CD4-positive, alpha-beta T cell (primary cell): ENCODE measurements at places on chromosomes 6 and 20. TPM values are rescaled to one million over a fixed set of nuclear protein-coding genes. Genes with fewer than 3 reads are reported as not detected.

- no peak for DNase-seq
Observed at GRCh38 chr6:110900028-110900598, 25.5 kb downstream of the AMD1 start.

- no peak for DNase-seq
Observed at GRCh38 chr20:38649275-38649891, 47.8 kb downstream of the ARHGAP40 start.

GRCh38 chr6:79544939-79545450 lies 7.8 kb upstream of the LCA5 start:
- no peak for DNase-seq

- DNase-seq, result no peak
Observed at GRCh38 chr6:138272533-138273315, 54.4 kb upstream of the PBOV1 start.

DNA sequence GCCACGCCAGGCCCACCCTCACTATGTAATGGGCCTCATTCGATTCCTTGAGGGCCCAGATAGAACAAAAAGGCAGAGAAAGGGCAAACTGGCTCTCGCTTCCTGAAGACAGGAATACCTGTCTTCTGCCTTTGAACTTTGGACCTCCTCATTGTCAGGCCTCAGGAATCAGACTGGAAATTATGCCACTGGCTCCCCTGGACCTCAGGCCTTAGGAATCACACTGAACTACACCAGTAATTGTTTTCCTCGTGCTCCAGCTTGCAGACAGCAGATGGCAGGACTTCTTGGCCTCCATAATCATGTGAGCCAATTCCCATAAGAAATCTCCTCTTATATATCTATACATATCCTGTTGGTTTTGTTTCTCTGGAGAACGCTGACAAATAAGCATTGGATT lies 258.6 kb upstream of the KCNG1 start:
- DNase-seq, result no peak

DNA sequence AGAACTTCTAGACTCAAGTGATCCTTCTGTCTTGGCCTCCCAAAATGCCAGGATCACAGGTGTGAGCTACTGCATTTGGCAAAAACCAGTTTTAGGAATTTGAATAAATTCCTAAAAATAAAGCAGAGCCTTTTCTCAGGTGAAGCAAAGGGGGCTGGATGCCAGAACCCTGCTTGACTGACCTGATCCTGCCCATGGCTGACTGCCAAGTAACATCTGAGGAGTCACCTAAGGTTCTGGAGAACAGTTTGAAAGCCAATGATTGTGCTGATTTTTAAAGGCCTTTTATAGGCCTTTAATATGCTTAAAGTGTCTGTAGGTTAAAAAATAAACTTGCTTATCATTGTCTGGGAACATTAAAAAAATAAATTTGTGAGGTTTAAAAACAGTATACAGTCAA lies 14.1 kb upstream of the ZSCAN12 start:
- DNase-seq, result no peak

DNA sequence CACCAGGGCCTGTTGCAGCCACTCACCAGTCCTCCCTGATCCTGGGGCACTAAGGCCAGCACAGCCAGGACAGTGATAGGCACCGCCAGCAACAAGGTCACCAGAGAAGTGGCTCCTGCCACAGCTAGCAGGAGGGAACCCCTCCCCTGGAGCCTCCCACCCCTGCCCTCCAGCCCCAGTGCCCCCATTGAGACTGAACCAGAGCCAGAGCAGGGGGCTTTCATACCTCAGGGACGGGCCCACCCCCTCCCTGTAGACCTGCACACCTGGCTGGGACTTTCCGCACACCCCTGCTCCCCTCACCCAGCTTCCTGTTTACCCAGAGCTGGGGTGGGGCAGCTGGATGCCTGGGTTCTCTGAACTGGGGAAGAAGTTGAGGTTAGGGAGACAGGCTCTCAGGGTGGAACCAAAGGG lies at the start of gene LTB:
LTB (minus strand) TSS at position 195 of the 414 bp plus-strand sequence; CDS start at position 188, 7 bp downstream.
- DNase-seq, result peak; percentile 71

- DNase-seq, result no peak
Observed at GRCh38 chr6:140537211-140537610, 1162.8 kb upstream of the CITED2 start.

The BNIP5 gene
- not detected for total RNA-seq

The MCCD1 gene
- not detected for total RNA-seq

The SIRPA gene
- 0.64 TPM for total RNA-seq
